AG09309 (cell line): ENCODE measurements at places on chromosomes 6 and 20.

DNA sequence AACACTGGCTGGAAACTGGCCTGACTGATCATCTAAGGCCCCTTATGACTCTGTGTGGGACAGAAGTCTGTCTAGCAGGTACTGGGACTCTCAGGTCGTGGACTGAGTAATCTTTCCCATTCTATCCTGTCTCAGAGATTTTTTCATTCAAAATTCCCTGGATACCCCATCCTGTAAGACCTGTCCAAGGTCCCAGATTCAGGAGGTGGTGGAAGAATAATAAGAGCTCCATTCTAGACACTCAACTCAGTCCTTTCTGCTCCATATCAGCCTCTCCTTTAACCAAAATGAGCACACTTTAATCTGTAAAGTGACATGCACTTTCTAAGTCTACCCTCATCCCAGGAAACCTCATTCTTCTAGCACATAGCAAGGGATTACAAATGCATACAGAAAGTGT is 82.5 kb upstream of the MRPS10 start:
- DNase-seq = no peak

GRCh38 chr6:14467591-14467990 is 350.0 kb downstream of the CD83 start:
- peak; percentile 41 for DNase-seq

- no peak for DNase-seq
These were observed 41.8 kb upstream of the LAMA4 start for GRCh38 chr6:112296122-112296521.

- DNase-seq = no peak
These were observed 73.3 kb downstream of the OTOR start for GRCh38 chr20:16821211-16822089.

DNA sequence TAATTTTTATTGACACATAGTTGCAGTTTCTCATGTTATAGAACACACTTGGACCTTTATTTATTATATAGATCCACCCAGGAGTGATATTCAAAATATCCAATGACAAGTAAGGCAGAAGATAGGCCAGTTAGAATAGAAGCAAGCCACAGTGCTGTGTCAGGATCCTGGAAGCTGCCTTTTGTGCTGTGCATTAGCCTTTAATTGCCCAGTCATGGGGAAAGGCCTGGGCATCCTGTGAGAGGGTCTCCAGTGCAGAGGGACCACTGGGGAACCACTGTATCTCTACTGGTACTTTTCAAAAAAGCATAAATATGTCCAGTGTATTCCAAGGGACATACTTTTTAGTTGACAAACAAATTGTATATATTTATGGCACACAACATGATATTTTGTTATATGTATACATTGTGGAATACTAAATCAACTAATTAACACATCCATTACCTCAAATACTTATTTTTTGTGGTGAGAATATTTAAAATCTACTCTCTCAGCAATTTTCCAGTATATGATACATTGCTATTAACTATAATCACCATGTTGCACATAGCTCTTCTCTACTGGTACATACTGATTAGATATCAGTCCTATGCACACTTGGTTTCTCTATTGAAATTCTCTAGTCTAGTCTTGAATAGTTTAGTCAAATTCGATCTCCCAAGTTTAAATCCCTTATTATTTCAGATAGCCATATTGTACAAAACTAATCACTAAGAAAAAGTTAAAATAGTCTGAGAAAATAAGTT is 59.5 kb downstream of the CDC40 start:
- DNase-seq = no peak

GRCh38 chr6:170124836-170125235 is 166.0 kb downstream of the DLL1 start:
- no peak for DNase-seq

- DNase-seq = peak; percentile 88
These were observed 864 bp upstream of the BCLAF1 start for GRCh38 chr6:136290410-136291010.
